ENCODE measurements at places on chromosomes 13 and 19.

DNA sequence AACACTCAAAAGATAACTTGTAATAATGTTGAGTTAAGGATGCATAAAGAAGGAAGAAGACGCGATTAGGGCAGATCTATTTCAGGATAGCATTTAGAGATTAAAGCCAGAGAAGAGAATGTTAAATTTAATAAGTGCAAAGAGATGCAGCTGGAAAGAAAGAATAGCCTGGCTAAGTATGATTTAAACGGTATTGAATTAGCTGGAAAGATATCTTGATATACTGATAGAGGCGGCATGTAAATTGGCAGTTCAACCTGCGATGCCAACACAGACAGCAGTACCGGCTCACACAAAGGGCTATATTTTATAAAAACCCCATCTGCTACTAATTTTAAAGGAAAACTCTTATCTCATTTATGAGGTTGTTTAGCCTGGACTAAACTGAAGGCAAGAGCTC lies 121.4 kb downstream of the ENOX1 start:
- no peak for DNase-seq

DNA sequence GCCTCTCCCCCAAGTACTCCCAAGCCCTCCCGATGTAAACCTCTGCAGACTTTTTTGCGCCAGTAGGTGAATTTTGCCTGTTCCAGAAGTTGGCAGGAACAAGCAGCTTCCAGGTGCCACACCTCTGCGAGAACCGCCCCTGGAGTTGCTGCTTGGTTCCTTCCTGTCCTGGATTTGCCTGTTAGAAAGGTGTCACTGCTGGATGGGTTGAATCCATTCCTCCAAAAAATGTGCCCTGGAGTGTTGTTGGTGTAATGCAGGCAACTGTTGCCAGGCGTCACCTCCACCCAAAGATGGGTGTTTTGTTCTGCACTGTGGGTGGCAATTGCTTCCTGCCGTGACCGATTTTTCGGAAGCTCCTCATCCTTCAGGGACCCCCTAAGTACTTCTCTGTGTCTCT lies 5.7 kb downstream of the PGPEP1 start:
- DNase-seq: no peak

DNA sequence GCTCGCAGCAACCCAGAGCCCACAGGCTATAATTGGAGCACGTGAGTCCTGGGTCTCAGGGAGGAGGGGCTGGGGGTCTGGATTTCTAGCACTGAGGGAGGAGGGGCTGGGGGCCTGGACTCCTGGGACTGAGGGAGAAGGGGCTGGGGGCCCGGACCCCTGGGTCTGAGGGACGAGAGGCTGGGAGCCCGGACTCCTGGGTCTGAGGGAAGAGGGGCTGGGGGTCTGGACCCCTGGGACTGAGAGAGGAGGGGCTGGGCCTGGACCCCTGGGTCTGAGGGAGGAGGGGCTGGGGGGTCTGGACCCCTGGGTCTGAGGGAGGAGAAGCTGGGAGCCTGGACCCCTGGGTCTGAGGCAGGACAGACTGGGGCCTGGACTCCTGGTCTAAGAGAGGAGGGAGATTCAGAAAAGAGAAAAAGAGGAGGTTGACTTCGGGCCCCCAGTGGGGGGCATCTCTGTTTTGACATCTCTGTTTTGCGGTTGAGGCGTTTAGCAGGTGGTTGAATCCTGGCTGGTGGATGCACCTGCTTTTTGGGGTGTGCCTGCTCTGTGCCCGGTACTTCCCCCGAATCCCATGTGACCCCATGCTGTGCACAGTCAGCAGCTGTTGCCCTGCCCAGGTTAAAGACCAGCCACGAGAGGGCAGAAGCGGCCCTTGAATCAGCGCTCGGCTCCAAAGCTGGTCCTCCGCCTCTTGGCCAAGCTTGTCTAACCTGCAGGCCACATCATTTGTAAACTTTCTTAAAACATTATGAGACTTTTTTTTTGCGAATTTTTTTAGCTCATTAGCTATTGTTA lies 10.5 kb downstream of the PVR start:
- DNase-seq: peak; percentile 67

GRCh38 chr13:112737294-112737693 lies 47.5 kb downstream of the ATP11A start:
- no peak for DNase-seq

GRCh38 chr19:31290931-31291590 lies 58.2 kb downstream of the TSHZ3 start:
- no peak for DNase-seq

Measured in cardiac fibroblast (primary cell).